ENCODE measurements at places on chromosomes 11 and 22.

GRCh38 chr11:128802358-128802981 is 64.6 kb downstream of the KCNJ1 start:
- DNase-seq = no peak

GRCh38 chr11:118785362-118785761 is 5.6 kb downstream of the DDX6 start:
- no peak for DNase-seq

- DNase-seq = no peak
Observed at GRCh38 chr11:35951680-35952079, 7.8 kb downstream of the LDLRAD3 start.

- no peak for DNase-seq
Observed at GRCh38 chr11:9210922-9211320, 54.2 kb downstream of the DENND5A start.

- DNase-seq = no peak
Observed at GRCh38 chr22:50012211-50013181, at the start of gene IL17REL. Gene IL17REL (minus strand): TSS chr22:50012765. CDS start chr22:50012646, 119 bp downstream.

DNA sequence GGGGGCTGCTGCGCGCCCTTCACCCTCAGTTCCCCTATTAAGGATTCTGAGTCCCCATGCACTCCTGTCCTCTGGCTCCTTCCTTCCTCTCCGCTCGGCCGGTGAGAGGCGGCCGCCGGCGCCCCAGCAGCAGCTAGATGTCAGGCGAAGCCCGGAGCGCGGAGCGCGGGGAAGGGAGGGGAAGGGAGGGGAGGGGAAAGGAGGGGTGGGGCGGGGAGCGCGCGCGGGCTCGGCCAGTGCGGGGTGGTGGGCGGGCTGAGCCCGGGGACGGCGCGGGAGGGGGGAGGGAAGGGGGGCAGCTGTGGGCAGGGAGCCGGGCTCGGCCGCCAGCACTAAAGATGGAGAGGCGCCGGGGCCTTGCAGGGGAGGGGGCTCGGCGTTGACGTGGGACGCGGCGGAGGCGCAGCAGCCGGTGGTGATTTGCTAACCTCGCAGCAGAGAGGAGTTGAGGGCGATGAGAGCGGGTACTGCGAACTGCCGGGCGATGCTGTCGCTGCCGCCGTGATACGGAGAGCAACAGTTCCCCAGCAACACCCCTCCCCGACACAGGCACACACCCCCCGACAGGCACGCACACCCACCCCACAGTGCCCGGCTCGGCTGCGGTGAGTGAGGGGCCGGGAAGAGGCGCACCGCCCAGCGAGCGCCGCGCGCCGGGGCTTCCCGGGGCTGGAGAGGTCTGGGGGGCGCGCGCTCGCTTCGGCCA is at the start of gene ZBTB16:
TSS of gene ZBTB16 (plus strand) at position 434 of the 706 bp plus-strand sequence. CDS start 3,590 bp downstream, outside the sequence.
- DNase-seq = peak; percentile 35

GRCh38 chr11:111378185-111378860 is 752 bp downstream of the POU2AF1 start:
- no peak for DNase-seq

DNA sequence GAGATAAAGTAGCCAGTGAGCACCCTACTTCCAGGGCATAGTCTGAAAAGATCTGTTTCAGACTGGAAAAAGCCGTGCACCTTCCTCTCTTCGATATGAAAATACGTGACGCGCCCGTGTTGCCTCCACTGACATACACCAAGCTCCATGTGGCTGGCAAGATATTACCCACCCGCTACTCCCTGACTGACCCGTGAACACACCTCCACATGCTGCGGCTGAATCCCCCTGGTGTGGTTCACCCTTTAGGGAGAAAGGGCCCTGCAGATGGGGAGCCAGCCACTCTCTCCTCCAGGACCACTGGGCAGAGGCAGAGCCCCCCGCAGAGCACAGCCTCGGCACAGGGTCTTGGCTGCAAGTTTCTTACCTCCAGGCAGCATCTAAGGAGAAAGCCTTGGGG is 245.0 kb downstream of the BRD1 start:
- no peak for DNase-seq

- DNase-seq = no peak
Observed at GRCh38 chr11:120547811-120548681, 36.5 kb downstream of the GRIK4 start.

DNA sequence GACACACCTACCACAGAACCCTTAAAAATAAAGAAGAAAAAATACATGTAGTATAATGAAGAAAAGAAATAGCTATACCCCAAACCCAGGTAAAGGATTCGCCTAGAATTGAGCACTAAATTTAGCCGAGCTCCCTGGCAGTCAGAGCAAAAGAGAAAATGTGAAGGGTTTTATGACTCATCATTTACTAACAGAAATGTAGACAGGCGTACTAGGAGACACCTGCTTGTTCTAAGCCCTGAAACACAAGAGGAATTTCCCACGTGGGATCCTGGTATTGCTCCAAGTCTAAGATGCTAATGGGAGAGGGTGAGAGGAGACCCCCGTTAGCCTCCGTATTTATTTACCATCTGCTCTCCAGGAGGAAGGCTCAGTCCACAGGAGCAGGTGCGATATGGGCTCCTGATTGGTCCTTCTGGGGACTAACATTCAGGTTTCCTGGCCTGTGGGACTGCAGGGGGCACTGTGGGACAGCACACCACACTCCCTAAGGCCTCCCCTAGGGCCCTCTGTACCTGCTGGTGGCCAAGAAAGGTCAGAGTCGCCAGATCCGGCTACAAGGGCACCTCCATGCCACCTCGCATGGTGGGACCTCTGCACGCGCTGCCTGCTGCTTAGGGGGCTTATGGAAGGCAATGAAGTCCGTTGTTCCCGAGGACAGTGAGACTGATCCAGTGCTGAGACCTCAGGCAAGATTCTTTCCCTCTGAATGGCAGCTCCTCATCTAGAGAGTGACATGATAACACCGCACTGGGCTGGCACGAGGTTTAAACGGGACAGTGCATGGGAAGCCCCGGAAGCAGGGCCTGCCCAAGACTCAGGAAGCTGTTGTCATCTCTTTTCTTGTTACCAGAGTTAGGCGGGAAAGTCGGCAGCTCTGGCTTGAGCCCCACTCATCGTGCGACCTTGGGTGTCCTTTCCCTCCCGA is 25.8 kb downstream of the KCNC1 start:
- DNase-seq = no peak

GRCh38 chr22:31055635-31056159 is 25.4 kb upstream of the SMTN start:
- no peak for DNase-seq

DNA sequence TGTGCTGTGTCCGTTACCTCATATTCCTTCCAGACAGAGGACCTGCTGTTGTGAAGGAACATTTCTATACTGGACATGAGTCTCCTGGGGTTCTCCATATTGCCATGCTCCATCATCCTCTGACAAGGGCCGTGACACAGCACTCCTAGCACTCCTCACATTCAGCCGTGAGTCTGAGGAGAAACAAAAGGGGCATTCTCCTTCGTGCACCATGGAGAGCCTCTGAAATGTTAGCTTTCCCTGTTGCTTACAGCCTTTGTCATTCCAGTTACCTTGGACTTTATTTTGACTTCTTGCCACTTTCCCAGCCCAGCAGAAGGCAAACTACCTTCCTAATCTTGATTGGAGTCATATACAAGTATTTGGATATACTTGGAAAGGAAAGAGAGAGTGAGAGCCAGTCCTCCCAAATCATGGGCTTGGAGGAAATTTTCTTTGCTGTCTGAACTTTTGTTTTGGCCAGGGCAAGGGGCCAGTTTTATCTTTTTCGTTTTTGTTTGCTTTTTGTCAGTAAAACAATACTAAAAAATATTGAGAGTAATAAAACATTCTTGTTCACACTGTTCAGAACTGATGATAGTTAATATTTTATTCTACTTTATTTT is 29.1 kb upstream of the TECTA start:
- DNase-seq = no peak

DNA sequence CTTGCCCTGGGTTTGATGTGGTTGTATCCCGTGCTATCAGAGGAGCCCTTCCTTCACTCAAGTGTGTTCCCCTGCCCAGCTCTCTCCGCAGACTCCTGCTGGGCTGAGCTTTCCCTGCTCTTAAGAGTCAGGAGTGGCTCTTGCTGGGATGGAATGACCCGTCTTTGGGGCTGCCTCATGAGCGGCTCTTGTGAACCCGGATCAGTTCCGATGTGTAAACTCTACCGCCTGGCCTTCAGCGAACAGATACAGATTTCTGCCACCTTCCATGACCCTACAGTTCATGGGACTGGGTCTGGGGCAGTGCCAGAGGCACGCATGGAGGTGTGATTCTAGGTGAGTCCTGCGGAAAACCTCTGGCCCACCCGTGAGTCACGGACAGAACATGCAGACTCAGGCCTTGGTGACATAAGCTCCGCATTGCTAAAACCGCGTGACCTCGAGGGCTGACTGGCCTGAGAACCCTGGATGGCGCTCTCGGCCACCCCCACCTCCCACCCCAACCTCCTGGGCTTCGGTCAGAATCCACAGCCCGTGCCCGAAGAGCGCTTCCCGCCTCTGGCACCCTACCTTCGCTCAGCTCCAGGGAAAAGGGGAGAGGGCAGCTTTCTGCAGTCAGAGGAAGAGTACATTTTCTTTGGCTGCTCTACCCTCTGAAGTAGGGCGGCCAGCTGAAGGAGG is 1.3 kb upstream of the ZBTB16 start:
- no peak for DNase-seq

DNA sequence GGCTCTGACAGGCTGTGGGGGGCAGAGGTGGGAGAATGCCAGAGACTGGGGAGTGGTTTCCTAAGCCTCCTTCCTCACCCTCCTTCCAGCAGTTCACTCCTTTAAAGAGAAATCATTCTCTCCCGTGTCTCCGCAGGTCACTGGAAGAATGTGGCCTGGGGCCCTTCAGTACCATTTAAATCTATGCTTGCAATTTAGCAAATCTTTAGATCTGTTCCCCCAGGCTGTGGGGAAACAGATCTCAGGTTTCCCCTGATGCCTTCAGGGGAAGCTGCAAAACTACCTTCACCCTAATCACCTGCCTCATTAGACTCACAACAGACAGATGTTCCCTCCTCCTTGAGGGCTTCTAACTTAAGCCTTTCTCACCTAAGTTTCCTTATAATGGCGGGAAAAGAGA is 55.3 kb downstream of the KIRREL3 start:
- DNase-seq = no peak

DNA sequence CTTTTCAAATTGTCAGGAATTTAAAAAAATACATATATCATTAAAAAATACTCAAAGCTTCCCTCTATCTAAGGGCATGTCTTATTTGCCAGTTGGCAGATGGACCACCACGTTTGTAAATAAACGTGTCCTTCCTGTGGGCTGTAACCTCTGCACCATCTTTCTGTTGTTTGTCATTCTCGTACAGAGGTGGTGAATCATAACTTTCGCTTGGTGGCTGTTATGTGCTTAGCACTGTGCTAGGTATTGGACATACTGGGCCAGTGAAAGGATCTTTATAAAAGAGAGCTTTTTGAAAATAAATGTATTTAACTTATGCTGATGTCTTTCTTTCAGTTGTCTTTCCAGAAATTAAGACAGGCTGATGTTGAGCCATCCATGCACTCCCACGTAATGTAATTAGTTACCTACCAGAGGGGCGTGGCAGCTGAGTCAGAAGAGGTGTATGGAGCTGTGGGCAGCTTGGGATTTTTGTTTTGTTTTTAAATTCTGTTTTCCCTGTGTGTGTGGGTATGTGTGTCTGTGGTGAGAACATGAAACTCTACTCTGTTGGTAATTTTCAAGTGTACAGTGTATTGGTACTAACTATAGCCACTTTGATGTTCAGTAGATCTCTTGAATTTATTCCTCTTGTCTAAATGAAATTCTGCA is 62.7 kb downstream of the TECTA start:
- DNase-seq = no peak

- no peak for DNase-seq
Observed at GRCh38 chr11:74485868-74486267, 7.7 kb downstream of the LIPT2 start.

DNA sequence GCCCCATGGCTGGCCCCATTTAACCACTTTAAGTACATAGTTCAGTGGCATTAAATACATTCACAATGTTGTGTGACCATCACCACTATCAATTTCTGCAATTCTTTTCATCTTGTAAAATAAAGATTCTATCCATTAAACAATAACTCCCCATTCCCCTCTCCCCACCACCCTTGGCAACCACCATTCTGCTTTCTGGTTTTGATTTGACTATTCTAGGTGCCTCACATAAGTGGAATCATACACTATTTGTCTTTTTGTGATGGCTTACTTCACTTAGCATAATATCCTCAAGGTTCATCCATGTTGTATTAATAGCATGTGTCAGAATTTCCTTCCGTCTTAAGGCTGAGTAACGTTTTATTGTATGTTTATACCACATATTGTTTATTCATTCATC is 7.0 kb downstream of the MYO7A start:
- no peak for DNase-seq

DNA sequence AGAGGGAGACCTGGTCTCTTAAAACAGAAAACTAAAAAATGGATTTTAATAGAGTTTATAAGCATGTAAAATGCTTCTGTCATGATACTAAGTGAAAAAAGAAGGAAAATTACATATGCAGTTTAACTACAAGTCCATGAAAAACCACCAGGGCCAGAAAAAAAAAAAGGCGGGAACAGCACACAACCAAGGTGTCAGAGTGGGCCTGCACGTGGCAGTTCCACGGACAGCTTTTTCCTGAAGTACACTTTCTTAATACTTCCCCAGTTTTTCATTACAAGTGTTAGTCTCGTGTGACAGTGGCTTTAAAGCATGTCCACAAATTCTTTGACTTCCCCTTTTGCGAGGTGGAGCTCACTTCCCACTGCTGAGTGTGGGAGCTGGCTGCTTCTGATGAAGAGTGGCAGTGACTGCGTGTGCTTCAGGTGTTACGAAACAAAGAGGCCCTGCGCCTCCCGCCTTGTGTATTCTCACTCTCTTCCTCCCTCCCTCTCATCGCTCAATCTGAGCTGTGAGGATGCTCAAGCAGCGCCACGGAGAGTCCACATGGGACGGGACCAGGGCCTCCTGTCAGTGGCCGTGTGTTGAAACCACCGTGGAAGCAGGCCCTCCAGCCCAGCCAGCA is 16.4 kb downstream of the PPM1F start:
- DNase-seq = no peak

DNA sequence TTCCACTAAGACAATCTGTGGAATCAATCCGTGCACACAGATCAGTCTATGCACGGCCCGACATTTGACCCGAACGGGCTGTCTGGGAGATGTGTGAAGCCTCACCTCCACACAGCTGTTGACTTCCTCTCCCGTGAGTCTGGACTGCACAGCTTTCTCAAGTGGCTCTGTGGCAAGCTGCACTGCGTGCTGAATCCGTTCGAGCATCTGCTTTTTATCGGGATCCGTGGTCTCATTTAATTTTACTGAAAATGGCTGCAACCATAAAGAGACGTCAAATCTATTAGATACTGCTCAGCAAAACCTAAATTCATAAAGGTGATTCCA is 19.3 kb downstream of the CARS1 start:
- no peak for DNase-seq

DNA sequence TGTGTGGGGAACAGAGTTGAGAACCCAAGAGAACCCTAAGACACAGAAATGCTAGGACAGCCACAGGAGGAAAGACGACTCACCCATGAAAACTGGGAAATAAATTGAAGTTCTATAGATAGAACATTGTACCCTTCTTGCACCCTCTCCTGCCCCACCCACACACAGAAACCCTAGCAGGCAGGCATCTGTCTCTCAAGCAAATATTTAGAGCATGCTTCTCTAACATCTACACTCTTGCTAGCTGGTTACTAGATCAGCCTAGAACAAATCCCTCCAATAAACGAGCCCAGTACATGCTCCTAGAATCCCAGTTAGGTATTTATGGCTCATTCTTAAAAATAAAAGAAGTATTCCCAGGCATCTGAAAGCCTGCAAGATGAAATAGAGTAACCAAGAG is 32.1 kb upstream of the CLPB start:
- DNase-seq = no peak
